Inflammatory macrophage treated with lipopolysaccharide for 4 hours (primary cell): ENCODE measurements at places on chromosomes 2 and 18.

DNA sequence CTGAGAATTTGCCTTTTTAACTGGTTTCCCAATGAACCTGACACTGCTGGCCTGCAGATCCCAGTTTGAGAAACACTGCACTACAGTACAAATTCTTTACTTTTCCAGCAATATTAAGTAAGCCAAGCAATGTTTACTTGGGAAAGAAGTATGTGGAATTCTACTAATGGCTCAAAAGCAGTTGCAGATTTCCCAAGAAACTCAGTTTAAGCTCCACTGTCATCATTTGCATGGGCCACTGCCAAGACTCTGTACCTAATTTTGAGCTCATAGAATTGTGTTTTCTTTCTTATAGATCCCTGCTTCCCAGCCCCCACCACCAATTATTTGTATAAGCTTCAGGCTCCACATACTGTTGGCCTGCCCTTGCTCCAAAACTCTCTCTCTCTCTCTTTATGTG, 676.1 kb downstream of the RNF144A start:
- no peak for DNase-seq

GRCh38 chr18:3248062-3248657, 559 bp downstream of the MYL12A start:
- peak; percentile 69 for DNase-seq

DNA sequence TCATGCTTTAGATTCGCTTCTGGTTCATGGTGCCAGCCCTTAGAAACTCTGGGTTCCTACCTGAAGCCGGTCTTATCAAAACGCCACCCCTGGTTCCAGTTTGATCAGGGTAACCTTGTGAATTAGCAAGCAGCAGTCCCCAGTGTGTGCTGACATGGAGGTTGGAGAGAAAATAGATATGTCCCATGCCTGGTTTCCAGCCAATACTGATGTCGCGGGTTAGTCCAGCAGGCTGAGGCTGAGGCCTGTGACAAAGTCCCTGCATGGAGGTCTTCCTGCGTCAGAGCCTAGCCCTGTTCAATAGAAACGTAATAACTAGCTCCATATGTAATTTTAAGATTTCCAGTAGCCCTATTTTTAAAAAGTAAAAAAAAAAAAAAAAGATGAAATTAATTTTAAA, 28.2 kb downstream of the LPIN1 start:
- DNase-seq = no peak

- no peak for DNase-seq
These were observed 1.1 kb upstream of the CDH2 start for GRCh38 chr18:28177828-28178635.

- no peak for DNase-seq
These were observed 146.8 kb downstream of the SATB2 start for GRCh38 chr2:199310771-199311585.

- DNase-seq = peak; percentile 79
These were observed 288.5 kb downstream of the TNS1 start for GRCh38 chr2:217714287-217714751.
